Pons (tissue), 1 donor: ENCODE measurements at places on chromosomes 2 and 18.

- DNase-seq, result no peak
Observed at GRCh38 chr2:208006337-208006736, 19.0 kb downstream of the PLEKHM3 start.

DNA sequence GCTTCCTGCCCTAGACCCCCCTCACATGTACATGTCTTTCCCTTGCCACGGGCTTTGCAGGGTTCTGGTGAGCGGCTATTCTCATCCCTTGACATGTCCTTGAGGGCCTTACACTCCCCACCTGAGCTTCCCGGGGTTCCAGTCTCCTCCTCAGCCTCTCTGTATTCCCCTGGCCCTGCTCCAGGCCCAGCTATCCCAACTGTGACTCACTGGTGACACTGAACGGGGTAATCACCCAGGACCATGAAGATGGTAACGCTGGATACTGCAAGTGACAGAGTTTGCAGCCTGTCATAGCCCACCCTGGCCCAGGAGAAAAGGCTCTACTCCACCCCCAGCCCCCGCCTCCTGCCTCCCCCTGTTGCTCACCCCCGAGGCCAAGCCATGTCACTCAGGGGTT lies 27.3 kb downstream of the KIF3C start:
- no peak for DNase-seq

DNA sequence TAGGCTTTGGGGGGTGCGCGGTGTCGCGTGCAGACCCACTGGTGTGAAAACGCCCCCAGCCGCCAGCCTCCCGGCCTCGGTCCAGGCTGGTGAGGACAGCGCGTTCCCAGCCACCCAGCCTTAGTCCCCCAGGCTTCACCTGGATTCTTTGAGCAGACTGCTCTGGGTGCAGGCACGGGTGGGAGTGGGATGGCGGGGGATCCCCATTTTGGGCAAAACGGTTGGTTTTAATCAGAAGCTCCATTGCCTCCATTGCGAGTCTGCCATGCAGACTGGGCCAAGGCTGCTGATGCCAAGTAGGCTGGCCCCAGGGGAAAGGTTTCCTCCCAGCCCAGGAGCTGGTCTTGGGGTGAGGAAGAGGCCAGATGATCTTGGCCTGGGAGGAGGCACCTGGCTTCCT lies 445 bp downstream of the MLPH start:
- no peak for DNase-seq

- DNase-seq, result no peak
Observed at GRCh38 chr18:75799449-75800330, 372.2 kb upstream of the SMIM21 start.

DNA sequence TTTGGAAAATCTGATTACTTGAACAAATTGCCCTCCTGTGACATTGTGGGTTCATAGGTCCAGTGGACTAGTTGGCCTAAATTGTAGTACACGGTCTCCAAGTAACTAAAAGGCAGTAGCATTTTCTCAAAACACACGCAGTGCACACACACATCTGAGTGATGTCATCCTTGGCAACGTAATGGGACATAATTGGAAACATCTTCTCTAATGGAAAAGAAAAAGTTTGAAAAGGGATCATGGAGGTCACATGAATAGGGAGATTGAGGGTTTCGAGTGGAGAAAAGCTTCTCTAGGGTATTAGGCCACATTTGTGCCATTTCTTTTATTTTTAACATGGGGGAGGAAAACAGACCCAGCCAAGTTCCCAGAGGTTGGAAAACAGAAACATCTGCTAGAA lies 93.3 kb downstream of the MAP4K4 start:
- DNase-seq, result no peak

DNA sequence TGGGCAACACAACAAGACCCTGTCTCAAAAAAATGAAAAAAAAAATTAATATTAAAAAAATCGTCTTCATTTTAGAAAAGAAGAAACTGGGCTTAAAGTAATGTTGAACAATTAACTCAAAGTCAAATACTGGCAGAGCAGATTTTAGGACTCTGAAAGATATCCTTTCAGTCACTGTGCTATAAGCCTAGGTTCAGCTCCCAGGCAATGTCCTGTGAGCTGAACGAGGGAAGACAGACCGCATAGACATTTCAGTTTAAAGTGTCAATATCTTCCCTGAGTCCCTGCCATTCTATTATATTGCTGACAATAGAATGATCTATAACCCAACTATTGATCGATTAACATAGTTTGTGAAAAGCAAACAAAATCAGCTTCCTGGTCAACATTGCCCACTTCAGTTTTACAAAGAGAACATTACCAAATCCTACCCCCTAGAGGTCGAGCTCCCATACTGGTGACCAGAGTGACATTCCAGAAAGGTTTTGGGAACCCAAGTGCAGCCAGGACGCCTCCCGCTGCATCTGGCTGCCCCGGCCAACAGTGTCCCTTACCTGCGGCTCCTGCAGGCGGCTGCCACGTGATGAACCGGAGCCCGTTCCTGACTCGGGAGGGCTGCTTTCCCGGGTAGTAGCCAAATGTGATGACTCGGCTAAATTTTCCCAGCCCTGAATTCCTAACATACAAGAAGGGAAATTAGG lies 639 bp downstream of the MRO start:
- peak; percentile 56 for DNase-seq

DNA sequence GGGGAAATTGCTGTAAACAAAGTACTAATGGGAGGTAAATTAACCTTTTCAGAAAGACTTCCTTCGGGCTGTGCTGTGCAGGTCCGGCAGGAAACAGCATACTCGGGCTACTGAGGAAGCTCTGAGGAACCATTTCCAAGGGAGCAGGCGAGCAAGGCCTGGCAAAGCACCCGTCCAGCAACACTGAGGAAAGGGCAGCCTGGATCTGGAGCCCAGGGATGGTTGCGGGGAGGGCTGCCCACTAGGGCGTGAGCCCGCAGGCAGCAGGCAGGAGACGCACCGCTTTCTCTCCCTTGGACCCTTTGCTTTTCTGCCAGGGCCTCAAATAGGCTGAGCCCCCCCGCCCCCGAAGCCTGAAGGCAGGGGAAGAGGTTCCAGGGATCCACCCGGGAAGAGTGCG lies 89.5 kb downstream of the SOX11 start:
- DNase-seq, result no peak

DNA sequence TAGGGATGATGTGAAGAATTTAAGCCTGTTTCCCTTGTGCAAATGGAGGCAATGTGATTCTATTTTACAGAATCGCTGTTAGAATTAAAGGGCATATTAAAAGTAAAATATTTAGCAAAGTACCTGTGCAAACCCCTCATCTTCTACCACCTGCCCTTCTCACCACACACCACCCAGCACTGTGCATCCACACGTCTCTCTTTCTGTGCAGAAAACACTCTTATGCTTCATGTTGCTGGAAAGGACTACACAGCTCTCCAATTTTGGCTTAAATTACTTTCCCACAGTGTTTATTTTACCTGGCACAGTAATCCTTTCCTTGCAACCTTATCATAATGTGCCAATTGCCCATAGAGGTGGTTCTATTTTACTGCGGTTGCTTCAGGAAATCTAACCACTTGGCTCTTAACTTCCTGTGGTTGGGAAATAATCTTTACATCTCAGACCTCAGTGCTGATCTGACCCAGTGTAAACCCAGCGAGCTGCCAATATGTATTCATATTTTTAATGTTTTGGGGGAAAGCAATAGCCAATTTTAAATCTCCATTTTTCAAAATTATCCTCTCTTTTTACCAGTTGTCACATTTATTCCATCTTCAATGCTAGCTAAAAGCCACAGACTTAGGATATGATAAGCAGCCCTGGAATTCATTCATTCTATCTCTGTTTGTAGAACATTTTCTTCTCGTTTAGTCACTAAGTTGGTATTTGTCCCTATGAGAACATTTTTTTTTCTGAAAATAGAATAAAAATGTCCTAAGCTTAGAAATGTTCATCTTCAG lies 250.9 kb downstream of the DSEL start:
- DNase-seq, result no peak

DNA sequence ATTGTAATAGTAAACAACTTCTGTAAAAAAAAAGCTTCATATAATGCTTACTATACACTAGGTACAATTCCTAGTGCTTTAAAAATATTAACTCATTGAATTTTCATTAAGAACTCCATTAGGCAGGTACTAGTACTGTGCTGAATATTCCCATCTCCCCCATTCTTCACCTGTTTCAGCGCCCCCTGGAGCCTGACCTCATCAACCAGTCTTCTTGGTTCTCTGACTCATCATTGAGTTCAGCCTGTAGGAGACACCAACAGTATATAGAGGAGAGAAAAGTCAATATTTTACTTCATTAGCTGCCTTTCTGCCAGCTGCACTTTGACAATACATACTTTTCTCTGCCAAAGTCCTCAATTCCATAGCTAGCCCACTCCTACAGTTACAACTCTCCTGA lies 1009.9 kb upstream of the KLHL29 start:
- no peak for DNase-seq
